ENCODE measurements at places on chromosomes 7 and 10.

DNA sequence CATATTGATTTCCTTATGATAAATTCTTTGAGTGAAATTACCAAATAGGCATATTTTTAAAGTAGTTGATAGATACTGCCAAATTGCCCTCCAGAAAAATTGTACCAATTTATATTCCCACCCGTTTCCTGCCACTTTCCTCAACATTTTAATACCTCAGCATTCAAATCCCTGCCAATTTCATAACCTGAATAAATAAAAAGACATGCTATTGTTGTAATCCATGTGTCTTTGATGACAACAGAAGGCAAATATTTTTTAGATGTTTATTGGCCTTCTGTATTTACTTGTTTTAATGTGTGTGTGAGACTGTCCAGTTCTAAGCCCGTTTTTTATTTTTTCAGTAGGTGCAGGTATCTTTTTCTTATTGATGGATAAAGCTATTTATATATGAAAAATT is 71.7 kb downstream of the TEX36 start:
- H3K36me3 ChIP-seq, result no peaks in the 10 kb centered on the region
- H3K4me1 ChIP-seq, result no peaks in the 10 kb centered on the region
- no peak overlapping the region for H3K27ac ChIP-seq
- no peak for DNase-seq

- no peak overlapping the region for H3K4me3 ChIP-seq
- no peak overlapping the region for H3K27ac ChIP-seq
- no peaks in the 10 kb centered on the region for H3K27me3 ChIP-seq
- H3K36me3 ChIP-seq, result no peaks in the 10 kb centered on the region
- no peaks in the 10 kb centered on the region for H3K4me1 ChIP-seq
These were observed 543.0 kb upstream of the FZD8 start for GRCh38 chr10:36185097-36185496.

DNA sequence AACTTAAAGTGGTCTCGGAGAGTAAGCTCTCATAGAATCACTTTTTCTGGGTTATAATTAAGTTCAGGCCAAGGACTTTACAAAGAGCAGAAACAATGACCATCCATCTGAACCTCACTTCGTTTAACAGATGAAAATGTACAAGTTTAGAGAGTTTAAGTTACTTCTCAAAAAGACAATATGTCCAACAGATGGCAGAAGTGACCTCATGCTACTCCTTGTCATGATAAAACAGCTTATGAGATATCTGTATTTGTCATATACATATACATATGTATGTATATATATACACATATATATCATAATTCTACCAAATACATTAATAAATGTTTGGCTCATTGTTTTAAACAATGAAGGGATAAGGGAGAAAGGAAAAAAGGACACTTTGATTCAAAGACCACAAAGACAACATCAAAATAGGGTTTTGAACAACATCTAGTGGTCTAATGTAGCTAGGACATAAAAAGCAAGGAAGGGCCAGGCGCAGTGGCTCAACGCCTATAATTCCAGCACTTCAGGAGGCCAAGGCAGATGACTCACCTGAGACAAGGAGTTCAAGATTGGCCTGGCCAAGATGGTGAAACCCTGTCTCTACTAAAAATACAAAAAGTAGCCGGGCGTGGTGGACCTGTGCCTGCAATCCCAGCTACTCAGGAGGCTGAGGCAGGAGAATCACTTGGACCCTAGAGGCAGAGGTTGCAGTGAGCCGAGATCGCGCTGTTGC is 17.8 kb downstream of the NAPEPLD start:
- no peaks in the 10 kb centered on the region for H3K27me3 ChIP-seq
- H3K4me1 ChIP-seq, result peaks cover 2% of the 10 kb centered on the region
- DNase-seq, result no peak
- H3K27ac ChIP-seq, result no peak overlapping the region
- peaks cover 20% of the 10 kb centered on the region for H3K36me3 ChIP-seq
- no peak overlapping the region for H3K4me3 ChIP-seq

GRCh38 chr10:59945590-59945989 is 39.2 kb upstream of the CCDC6 start:
- no peak for DNase-seq
- H3K27me3 ChIP-seq, result peaks cover 10% of the 10 kb centered on the region
- no peaks in the 10 kb centered on the region for H3K36me3 ChIP-seq
- H3K4me3 ChIP-seq, result no peak overlapping the region

DNA sequence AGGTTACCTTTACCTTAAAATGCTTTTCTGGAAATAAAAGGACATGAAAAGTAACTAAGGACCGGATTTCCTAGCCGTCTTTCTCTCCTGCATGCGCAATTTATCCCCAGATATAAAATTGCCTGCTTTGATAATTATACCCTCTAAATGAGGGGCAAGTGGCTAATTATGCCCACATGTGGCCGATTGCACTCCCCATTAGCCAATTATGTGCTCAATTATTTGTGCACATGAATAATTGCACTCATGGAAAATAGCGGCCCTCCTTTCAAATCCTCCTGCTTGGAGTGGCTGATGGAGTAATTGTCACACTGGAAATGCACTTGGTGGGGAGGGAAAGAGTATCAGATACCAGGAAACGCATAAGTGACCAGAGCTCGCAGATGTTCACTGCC is 66.4 kb upstream of the ATRNL1 start:
- no peak for DNase-seq
- no peaks in the 10 kb centered on the region for H3K4me1 ChIP-seq
- H3K36me3 ChIP-seq, result no peaks in the 10 kb centered on the region
- no peak overlapping the region for H3K27ac ChIP-seq

GRCh38 chr7:126211875-126212274 is 1040.9 kb downstream of the GRM8 start:
- DNase-seq, result no peak
- no peaks in the 10 kb centered on the region for H3K27me3 ChIP-seq
- H3K4me1 ChIP-seq, result no peaks in the 10 kb centered on the region
- H3K27ac ChIP-seq, result no peak overlapping the region

DNA sequence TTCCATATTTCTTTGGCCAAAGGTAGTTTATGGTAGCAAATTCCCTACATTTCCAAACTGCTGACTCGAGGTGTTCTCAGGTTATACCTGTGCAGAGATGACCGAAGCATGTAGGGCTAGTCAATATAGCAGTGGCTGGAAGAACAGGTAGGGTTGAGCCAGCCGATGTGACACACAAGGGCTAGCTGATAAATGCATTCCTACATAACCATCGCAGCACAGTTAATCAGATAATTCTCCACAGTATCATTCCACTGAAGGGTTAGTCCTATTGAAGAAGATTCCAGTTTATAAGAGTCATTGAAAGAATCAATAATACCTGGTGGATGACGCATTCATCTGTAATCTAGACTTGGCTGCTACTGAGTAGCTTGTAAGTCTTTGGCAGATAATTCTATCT is 220.0 kb downstream of the KIF20B start:
- no peak overlapping the region for H3K27ac ChIP-seq
- DNase-seq, result no peak
- no peak overlapping the region for H3K4me3 ChIP-seq
- H3K27me3 ChIP-seq, result peaks cover 1% of the 10 kb centered on the region
- no peaks in the 10 kb centered on the region for H3K36me3 ChIP-seq

- H3K27ac ChIP-seq, result no peak overlapping the region
- no peaks in the 10 kb centered on the region for H3K4me1 ChIP-seq
- no peaks in the 10 kb centered on the region for H3K27me3 ChIP-seq
- DNase-seq, result no peak
- no peak overlapping the region for H3K4me3 ChIP-seq
These were observed 21.8 kb downstream of the CDK1 start for GRCh38 chr10:60799971-60800650.

- peaks cover 68% of the 10 kb centered on the region for H3K4me1 ChIP-seq
- peak overlapping the region; percentile 64 for H3K27ac ChIP-seq
These were observed 67.1 kb downstream of the SHH start for GRCh38 chr7:155744971-155745683.

GRCh38 chr10:77229704-77230103 is 407.9 kb downstream of the KCNMA1 start:
- no peak overlapping the region for H3K27ac ChIP-seq
- DNase-seq, result no peak
- peaks cover 2% of the 10 kb centered on the region for H3K27me3 ChIP-seq
- no peak overlapping the region for H3K4me3 ChIP-seq

DNA sequence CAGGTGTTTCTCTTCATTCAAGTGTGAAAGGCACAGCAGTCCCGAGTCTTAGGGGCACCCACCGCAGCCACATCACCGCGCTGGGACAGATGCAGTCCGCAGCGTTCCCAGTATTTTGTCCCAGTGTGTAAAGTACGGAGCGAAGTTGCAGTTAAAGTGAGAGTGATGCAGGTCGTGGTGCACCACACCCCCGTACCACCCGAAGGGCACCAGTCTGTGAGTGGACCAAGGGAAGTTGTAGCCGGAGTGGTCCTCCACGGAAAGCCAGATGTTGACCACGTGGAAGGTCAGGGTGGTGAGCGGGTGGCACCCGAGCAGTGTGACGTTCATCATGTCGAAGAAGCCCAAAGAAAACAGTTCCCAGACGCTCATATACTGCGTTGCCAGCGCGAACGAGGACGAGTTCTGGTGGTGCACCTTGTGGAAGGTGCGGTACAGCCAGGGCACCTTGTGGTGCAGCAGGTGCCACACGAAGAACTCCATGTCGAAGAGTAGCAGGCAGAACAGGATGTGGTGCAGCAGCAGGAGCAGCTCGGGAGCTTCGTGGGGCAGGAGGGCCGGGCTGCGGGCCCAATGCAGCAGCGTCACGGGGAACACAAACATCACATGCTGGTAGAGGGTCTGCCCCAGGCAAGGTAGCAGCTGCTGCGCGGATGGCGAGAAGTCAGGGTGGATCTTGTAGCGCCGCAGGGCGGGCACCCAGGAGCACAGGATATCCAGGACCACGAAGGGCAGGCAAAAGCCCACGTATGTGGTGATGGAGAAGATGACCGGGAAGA is 526 bp downstream of the CH25H start:
- peaks cover 7% of the 10 kb centered on the region for H3K4me1 ChIP-seq
- H3K36me3 ChIP-seq, result no peaks in the 10 kb centered on the region
- DNase-seq, result peak; percentile 48
